NCI-H226 (cell line): ENCODE measurements at places on chromosomes 7 and 10.

- DNase-seq, result no peak
These were observed 475.0 kb upstream of the ADARB2 start for GRCh38 chr10:2212244-2212834.

DNA sequence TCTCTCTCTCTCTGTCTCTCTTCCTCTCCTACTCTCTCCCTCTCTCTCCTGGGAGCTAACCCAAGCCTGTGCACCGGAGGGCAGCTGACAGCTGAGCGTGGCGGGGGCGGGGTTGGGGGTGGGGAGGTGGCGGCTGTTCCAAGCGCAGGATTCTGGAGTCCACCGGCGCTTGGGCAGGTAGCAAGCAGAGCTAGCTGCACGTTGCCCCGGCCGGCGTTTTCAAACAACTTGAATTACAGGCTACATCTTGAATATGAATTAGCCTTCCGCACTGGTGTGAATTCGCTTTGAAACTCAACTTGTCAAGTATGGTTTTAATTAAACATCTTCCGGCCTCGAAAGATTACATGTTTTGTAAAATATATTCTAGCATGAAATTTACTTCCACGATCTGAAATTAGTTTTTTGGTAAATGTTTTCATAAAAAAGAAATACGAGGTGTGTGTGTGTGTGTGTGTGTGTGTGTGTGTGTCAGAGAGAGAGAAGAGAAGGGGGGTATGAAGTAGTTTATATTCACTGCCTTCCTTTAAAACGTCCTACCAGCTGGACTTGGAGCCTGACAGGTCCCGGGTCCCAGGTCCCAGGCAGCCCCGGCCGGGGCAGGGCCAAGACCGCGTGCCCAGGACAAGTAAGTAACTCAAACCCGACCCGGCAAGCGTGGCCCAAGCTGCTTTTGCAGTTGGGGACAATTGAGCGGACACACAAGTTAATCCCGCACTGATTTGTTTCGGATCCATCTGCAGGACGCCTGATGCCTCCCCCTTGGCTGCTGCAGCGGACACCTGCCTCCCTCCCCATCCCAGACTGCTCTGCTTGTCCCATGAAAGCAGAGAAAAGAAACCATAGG, 9.0 kb upstream of the DLX6 start:
- no peak for DNase-seq

DNA sequence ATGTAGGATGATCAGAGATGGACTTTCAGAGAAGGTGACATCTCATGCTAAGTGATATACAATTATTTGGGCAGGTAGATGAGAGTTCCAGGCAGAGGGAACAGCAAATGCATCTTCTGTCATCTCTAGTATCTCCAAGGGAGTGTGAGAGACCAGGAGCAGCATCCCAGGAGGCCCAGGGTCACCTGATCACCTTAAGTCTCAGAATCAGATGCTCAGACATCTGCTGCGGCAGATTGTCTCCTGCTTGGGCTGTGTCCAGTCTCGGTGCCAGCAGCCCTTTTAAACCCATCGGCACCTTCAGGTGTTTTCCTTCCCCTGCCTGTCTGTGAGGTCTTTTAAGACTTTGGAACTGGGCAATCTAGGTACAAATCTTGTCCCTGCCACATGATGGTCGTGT, 690.6 kb downstream of the LRMDA start:
- no peak for DNase-seq

DNA sequence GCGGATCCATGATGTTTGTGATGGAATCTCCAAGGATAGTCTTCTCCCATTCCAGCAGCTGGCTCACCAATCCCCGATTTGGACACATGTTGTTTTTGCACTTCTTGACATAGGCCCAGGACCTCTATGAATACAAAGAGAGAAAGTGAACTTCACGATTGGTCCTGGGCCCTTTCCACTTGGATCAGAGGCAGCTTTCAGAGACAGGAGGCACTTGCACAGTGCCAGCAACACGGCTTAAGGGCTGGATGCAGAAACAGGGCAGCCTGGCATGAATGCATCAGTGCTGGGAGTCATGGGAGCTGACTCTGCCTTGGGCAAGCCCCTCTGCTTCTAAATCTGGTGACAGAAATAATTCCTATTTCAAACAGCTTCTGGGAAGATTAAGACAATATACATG, 2.1 kb upstream of the TMEM120A start:
- DNase-seq, result no peak

- DNase-seq, result no peak
These were observed 110.8 kb downstream of the TMEM178B start for GRCh38 chr7:141184532-141185190.

DNA sequence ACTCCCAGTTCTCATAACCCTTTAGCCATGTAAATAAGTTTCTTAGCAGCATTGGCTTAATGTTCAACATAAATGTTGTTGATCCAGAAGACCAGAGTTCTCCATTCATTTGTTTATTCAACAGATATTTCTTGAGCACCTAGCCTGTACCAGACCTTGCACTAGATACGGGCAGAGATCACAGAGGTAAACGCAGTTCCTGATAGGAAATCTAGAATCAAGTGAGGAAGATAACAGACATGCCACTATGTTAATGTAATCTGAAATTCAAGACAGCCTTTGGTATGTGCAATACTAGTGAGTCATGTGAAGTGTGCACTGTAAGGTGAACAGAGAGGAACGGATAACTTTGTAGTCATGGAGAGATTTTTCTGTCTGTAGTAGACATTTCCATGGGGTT, 3.0 kb downstream of the BUB3 start:
- peak; percentile 68 for DNase-seq

DNA sequence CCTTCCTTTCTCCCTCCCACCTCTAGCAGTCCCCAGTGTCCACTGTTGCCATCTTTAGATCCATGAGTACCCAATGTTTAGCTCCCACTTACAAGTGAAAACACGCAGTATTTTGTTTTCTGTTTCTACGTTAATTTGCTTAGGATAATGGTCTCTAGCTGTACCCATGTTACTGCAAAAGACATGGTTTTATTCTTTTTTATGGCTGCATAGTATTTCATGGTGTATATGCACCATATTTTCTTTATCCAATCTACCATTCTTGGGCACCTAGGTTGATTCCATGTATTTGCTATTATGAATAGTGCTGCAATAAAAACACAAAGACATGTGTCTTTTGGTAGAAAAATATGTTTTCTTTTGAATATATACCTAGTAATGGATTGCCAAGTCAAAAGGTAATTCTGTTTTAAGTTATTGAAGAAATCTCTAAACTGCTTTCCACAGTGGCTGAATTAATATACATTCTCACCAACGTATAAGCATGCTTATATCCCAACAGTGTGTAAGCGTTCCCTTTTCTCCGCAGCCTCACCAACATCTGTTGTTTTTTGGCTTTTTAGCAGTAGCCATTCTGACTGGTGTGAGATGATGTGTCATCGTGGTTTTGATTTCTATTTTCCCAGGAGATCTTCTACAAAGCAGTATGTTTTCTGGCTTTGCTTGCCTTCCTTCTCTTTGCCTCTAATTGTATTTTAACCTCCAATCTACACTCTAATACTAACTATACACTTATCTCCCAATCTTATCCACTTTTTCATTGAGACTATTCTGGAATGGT, 179.5 kb upstream of the PHF14 start:
- no peak for DNase-seq

GRCh38 chr10:53239873-53240272, 467.3 kb upstream of the MBL2 start:
- DNase-seq, result no peak

DNA sequence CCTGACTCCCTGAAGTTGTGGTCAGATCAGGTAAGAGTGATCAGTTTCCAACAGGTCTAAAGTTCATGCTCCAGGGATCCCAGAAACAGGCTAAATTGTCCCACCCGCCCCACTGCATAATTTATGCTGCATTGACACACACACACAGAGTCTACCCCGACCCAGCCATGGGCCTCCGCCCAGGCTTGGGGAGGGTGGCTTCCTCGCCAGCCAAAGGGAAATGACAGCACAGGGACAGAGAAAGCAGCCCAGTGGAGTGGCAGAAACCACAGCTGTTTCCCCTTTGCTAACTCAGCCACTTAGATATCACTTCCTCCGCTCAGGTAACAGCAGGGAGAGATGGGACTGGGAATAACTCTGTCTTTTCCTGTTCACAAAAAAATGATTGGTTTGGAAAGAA, 9.4 kb downstream of the SH3PXD2A start:
- DNase-seq, result no peak

DNA sequence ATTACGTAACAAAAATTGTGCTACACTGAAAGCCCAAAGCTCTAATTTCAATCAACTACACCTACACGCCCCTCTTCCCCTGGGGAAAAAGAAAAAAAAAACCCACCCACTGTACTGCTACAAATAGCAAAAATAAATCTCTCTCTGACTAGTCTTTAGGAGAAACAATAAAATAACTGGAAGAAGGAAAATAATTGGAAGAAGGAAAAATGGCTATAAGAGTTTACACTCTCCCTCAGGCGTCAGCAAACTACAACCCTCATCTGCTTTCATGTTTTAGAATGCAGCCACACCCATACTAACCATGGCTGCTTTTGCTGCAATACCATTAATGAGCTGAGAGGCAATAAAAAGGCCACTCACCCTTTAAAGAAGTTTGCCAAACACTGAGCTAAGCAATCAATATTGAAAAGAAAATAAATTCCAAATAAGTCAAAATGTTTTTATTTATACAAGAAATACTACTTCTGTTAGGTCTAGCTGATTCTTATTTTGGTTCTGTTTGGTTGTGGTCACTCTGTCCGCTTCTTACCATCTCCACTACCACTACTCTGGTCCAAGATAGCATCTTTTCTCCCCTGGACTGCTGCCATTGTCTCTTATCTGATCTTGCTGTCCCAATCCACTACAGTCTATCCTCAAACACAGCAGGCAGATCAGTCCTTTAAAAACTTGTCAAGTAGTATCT, 3.8 kb downstream of the MINDY3 start:
- DNase-seq, result no peak

GRCh38 chr10:99617696-99618095, 2.5 kb downstream of the SLC25A28 start:
- no peak for DNase-seq

GRCh38 chr7:121561717-121562116, 165.6 kb upstream of the FAM3C start:
- no peak for DNase-seq

DNA sequence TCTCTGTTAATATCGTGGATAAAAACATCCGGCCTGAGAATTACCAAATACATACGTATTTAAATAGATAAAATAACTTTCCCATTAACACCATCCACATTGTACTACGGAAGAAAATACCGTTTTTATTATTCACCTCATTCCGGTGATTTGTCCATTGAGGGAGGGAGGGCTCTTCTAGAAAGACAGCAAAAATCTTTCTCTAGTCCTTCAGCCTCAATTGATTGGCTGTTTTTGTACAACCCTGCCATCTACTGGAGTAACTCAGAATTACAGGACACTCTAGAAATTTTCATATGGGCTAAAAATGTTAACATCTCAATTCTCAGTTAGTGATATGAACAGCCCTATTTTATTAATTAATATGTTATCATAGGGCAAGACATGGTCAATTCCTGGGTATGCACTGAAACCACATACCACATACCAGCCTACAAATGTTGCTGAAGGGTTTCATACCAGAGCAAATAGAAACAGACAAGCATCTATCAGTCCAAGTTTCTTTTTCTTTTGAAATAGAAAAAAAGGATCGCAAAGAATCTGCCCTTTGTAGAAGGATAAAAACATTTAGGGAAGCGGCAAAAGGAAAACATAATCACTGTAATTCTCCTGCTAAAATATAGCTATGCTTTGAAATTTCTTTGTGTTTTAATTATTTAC, 55.8 kb upstream of the CDCA7L start:
- peak; percentile 96 for DNase-seq

DNA sequence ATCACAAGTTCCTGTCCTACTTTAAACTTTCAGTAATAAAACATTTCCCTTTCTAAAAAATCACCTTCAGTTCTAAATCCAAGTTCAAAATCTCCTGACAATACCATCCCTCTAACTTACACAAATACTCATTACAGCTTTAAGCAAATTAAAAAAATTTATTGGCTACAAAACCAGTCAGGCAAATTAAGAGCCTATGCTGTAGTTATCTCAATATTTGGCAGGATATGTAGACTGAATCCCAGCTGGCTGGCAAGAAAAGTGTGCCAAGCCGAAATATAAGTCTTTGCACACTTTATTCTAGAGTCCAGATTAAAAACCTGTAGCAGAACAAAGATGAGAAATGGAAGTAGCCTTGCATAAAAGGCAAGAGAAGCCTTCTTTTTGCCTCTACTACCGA, 9.5 kb downstream of the WAPL start:
- DNase-seq, result no peak

GRCh38 chr10:123781956-123782500, 109.6 kb downstream of the CPXM2 start:
- DNase-seq, result no peak

- no peak for DNase-seq
These were observed 441.8 kb upstream of the AKR1E2 start for GRCh38 chr10:4384245-4384644.

- no peak for DNase-seq
These were observed 96.8 kb downstream of the DNAJB6 start for GRCh38 chr7:157433628-157434027.
